NCI-H1436 treated with DMSO at 0.1 percent for 48 hours (cell line): ENCODE measurements at places on chromosomes 6 and 20.

DNA sequence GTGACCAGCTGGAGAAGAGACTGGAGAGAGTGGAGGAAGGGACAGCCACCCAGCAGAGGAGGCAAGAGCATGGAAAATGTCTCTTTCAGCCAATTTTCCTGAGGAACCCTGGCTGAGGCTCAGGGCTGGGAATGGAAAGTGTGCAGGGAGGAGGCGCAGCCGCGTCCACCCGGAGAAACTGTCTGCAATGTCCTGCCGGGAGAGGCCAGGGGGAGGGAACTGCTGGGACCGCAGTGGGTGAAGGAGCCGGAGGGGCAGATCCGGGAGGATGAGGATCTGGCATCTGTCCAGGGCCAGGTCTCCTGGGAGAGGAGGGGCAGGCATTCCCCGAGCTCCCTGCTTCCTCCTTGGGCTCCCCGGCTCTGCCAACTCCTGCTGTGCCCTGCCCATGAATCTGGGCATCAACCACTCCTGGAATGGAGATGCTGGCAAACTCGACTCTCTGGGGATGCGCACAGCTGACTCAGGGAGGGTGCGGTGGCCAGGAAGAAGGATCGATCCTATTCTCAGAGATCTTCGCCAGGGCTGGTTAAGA is 17.4 kb upstream of the HM13 start:
- no peak for DNase-seq

GRCh38 chr20:40865095-40865494 is 163.5 kb upstream of the TOP1 start:
- DNase-seq, result no peak

DNA sequence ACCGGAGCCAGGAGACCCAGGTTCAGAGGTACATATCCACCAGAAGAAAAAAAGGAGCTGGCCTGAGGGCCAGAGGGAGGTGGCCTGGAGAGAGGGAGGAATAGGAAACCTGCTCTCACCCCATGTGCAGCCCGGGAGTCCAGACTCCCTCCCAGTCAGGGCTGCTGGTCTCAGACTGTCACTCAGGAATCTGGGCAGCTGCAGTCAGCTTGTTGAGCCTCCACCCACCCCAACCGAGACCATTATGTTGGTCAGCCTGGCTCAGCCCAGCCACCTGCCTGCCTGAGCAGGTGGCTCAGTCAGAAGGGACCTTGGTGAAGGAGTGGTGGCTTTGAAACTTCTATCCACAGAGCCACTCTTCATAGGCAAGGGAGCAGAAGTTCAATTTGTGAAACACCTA is 53.3 kb upstream of the EPB41L1 start:
- DNase-seq, result no peak

DNA sequence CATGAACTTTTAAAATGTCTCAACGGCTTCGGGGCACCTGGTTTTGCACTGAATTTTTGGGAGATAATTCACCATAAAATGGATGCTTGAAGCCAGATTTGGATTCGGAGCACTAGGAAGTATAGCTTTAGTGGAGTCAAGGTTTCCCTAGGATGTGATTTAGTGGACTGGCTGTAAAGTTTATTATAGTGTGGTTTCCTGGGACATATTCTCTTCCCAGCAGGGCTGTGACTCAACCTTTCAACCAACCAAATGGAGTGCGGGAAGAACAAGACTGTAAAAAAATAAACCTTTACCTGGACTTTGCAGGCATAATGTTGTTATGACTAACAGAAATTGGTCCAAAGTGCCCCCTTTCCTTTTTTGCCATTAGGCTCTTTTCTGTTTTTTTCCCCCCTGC is 327.4 kb upstream of the MAN1A1 start:
- DNase-seq, result no peak

- DNase-seq, result no peak
Observed at GRCh38 chr6:6624269-6624990, 35.9 kb downstream of the LY86 start.

- DNase-seq, result no peak
Observed at GRCh38 chr20:7772371-7772770, 167.9 kb downstream of the HAO1 start.

- no peak for DNase-seq
Observed at GRCh38 chr6:144006736-144007477, 1.2 kb downstream of the PLAGL1 start.

- DNase-seq, result no peak
Observed at GRCh38 chr20:62944746-62945145, 6.8 kb downstream of the GID8 start.

GRCh38 chr6:14012313-14013030 is 87.7 kb downstream of the RNF182 start:
- no peak for DNase-seq

DNA sequence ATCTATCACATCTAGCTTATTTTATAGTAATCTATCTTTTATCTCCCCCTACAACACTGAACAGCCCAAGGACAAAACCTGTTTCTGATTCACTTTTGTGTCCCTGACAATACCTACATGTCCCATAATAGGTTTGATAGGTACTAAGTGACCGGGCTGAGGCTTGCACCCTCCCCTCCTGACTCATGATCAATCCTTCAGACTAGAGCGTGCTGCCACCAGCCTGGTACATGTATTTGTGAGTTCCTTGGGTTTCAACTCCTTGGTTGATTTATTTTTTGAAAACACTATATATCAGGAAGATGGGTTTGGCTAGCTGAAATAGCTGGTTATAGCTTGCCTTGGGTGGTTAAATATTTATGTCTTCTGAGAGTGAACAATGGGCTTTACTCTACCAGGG is 41.6 kb upstream of the RAB23 start:
- no peak for DNase-seq

DNA sequence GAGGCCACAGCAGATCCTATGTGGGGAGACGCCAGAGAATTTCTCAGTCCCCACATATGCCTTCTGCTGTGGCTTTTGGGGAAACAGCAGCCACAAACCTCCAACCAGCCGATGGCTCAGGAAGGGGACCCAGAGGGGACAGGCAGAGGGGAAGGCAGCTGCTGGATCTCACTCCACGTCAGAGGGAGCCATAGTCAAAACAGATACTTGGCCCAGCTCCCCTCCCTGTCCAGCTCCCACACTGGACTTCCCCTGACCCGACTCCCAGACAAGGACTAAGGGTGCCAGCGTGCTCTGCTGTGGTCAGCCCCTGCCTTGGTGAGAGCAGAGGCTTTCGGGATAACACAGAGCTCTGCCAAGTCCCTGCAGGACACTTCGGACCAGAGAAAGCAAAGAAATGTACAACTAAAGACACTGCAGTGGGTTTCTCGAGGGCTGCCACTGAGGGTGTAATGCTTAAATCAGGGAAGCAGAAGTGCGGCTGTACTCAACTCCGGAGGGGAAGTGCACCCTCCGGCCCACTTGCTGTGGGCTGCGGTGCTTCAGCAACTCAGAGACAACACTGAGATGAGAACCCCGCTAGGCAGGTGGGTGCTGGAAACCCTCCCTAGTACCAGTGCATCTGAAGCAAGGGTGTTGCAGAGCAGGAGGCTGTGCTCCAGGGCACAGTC is 47.2 kb downstream of the RRBP1 start:
- no peak for DNase-seq

GRCh38 chr6:46821458-46821881 is 28.3 kb downstream of the MEP1A start:
- no peak for DNase-seq

- no peak for DNase-seq
Observed at GRCh38 chr6:95240514-95240913, 336.8 kb upstream of the MANEA start.

GRCh38 chr6:78925317-78925716 is 58.0 kb downstream of the IRAK1BP1 start:
- no peak for DNase-seq

GRCh38 chr20:38609815-38610214 is 8.2 kb downstream of the ARHGAP40 start:
- DNase-seq, result no peak

GRCh38 chr6:79810185-79810705 is 137.1 kb downstream of the ELOVL4 start:
- peak; percentile 99 for DNase-seq

- DNase-seq, result no peak
Observed at GRCh38 chr6:90440586-90441283, 144.1 kb upstream of the BACH2 start.

DNA sequence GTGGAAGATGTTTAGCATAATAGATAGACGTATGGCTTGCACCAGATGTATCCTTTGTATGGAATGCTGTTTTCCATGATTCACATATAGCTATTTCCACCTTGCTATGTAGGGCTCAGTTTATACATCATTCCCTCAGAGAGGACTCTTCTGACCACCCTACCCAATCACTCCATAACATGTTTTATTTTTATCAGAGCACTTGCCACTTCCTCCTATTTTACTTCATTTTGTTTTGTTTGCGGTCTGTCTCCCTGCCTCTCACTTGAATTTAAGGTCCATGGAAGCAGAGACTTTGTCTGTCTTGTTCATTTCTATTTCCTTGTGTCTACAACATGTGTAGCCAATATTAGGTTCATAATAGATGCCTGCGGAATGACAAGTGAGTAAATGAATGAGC is 266.9 kb upstream of the CITED2 start:
- DNase-seq, result no peak

DNA sequence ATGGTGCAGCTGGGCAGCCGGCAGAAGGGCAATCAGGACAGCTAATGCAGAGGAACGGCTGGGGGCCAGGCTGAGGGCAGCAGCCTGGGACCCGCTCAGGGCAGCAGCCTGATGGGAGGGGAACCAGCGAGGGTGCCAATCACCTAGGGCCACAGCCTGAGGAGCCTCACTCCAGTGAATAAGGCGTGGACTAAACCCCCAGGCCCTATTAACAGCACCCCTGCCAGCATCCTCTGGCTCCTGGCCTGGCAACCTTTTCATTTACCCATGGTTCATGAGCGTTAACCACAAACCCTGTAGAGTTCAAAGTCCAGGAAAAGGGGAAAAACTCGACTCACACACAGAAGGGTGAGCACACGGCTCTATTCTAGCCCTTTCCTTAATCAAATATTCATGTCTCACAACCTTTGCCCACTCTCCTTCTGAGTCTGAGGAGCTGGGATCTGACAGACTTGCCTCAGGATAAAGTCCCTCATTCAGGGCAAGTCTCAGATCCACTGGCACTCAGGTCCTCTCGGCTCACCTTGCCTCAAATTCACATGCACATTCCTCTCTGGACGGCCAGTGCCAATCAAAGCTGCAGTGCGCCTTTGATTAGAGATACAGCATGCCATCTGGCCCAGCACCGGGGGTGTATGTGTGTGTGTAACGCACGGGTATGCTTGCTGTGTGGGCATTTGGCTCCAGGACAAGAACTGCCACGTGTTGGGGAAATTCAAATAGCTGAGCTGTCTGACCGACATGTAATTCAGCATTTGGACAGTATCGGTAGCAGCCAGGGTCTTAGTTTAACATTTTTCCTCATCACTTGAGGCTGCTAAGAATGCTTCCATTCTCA is 86.9 kb upstream of the TRAF3IP2 start:
- DNase-seq, result no peak

DNA sequence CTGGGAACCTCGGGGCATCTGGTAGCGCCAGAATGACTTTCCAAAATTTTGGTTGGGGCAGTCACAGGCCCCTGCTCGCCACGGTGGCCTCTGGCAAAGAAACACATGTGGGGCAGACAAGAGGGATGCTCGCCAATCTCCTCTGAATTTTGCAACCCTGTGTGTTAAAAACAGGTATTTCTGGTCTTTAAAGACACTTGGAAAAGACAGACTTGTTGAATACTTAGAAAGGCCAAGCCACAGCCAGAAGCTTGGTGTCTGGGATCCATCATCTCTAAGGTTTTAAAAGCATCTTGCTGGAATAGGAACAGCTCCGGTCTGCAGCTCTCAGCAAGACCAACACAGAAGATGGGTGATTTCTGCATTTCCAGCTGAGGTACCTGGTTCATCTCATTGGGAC is 31.2 kb downstream of the HLA-E start:
- no peak for DNase-seq
